ENCODE measurements at places on chromosomes 2 and 18.
A peak's percentile ranks its signal among the peaks of the same experiment; 100 is the strongest.

GRCh38 chr2:135615404-135615803 lies 84.1 kb downstream of the R3HDM1 start:
- DNase-seq: no peak

GRCh38 chr2:85722519-85722918 lies 28.4 kb downstream of the GNLY start:
- DNase-seq: no peak

GRCh38 chr2:151111599-151112278 lies 149.9 kb downstream of the RBM43 start:
- no peak for DNase-seq

DNA sequence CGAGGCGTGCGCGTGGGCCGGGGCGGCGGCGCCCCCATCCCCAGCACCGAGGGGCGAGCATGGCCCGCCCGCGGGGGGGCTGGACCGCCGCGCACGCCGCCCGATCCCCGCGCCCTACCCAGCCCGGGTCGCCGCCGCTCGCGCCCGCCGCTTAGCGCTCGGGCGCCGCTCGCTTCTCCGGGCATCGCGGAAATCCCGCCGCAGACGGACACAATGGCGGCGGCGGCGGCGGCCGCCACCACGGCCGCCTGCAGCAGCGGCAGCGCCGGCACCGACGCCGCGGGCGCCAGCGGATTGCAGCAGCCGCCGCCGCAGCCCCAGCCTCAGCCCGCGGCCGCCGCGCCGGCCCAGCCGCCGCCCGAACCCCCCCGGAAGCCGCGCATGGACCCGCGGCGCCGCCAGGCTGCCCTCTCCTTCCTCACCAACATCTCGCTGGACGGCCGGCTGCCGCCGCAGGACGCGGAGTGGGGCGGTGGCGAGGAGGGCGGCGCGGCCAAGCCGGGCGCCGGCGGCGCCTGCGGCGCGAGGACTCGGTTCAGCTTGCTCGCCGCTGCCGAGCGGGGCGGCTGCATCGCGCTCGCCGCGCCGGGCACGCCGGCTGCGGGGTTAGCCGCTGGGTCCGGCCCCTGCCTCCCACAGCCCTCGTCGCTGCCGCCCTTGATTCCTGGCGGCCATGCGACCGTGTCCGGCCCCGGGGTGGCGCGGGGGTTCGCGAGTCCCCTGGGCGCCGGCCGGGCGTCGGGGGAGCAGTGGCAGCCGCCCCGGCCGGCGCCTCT lies 453 bp downstream of the CABLES1 start:
- DNase-seq: no peak

- no peak for DNase-seq
Observed at GRCh38 chr2:9071584-9072124, 68.2 kb upstream of the MBOAT2 start.

DNA sequence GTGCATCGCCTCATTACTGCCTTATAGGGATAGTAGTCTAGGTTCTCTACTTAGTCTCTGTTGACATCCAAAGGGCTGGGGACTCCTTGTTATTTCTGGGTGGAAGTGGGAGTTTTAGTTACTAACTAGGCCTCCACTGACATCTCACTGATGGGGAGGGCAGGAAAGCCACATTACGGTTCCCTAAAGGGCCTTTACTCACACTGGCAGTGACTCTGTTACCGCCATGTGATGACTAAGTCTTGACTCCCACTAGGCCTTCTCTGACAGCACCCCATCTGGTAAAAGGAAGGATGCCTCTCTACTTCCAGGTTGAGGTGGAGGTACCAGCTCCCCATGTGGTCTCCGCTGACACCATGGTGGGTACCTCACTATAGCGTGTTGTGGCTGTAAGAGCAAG lies 14.0 kb upstream of the BCL2L11 start:
- DNase-seq: no peak

GRCh38 chr2:125638345-125638744 lies 1017.6 kb upstream of the GYPC start:
- no peak for DNase-seq

GRCh38 chr2:13413989-13414388 lies 697.3 kb downstream of the TRIB2 start:
- peak; percentile 51 for DNase-seq

Measured in OCI-M1 (cell line).